HS-5 (cell line): ENCODE measurements at places on chromosomes 2 and 18.
A peak's percentile ranks its signal among the peaks of the same experiment; 100 is the strongest.

- no peak for DNase-seq
These were observed 453.9 kb upstream of the TRIB2 start for GRCh38 chr2:12262681-12263436.

GRCh38 chr2:174589334-174589733 is 8.3 kb downstream of the WIPF1 start:
- DNase-seq: no peak

DNA sequence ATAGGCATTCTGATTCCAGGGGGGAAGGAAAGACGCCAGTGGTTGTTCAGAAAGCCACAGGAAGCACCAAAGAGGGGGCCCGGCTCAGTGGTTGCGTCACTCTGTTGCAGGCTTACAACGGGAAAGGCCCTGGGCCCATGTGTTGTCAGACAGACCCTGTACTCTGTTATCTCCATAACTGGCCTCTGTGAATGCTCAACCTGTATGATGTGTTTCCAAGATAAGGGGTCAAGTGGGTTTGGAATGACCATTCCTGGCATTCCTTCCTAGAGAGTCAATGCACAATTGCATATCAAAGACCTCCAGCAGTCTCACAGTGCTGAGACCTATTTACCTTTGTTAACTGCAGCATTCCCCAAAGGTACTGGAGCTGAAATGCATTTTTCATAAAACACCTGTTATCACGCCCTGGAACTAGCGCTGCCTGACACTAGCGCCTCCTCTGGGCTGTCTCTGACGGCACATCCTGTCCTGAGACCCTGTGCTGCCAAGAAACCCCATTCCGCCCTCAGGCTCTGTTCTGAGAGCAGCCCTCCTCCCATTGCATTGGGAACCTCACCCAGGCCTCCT is 13.2 kb upstream of the LRRFIP1 start:
- no peak for DNase-seq

- no peak for DNase-seq
These were observed 63.9 kb upstream of the CREB1 start for GRCh38 chr2:207465894-207466293.

GRCh38 chr2:42196403-42197267 is 27.5 kb downstream of the EML4 start:
- DNase-seq: no peak

DNA sequence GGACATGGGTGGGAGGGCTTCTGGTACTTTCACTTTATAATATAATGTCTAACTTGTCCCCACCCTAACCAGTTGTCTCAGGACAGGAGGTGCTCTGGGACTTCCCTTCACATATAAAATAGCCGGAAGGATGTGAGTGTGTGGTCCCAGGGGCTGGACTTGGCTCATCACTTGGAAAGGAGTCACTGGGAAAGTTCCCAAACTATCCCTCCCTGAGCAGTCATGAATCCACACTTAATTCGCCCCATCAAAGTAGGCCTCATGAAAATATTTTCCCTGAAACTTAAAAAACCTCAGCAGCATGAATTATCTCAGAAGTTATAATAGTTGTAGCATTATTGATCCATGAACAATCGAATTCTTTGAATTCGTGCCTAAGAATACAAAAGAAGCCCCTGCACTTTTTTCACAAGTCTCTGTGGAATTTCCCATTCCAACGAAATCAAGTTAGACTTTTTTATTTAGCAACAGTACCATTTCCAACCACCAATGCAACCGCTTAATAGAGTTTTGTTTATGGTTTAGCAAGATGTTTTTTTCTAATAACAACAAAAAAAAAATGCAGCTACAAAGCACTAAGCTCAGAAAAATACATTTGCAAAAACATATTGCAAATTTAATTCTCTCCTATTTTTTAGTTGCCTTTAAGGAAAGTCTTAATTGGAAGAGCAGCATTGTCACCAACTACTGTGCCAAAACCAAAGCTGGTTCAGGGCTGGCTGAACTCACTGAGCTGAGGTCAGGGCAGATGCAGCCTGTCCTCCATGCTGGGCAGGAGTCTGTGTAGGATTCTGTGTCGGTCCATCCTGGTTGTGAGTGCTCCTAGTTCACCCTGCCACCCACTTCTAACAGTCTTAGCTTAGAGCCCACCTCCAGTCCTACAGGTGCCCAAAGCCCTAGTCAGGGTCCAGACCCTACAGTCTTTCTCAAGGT is 68.8 kb upstream of the SPTBN1 start:
- DNase-seq: no peak

DNA sequence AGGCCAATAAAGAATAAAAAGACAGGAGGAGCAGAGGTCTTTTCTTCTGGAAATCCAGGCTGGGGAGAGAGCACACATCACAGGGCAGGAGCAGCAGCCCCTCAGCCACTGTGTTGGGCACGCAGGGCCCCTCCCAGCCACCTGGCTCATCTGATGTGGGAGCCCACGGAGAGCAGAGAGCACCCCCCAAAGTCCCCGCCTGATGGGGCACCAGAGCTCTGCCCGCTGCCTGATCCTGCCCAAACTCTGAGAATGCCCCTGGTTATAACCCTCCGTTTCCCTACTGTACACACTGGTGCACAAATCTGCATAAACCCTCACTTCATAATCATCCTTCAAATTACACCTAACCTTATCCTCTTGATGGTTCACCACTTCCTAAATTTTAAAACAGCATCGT is 111.3 kb downstream of the HDAC4 start:
- DNase-seq: no peak

DNA sequence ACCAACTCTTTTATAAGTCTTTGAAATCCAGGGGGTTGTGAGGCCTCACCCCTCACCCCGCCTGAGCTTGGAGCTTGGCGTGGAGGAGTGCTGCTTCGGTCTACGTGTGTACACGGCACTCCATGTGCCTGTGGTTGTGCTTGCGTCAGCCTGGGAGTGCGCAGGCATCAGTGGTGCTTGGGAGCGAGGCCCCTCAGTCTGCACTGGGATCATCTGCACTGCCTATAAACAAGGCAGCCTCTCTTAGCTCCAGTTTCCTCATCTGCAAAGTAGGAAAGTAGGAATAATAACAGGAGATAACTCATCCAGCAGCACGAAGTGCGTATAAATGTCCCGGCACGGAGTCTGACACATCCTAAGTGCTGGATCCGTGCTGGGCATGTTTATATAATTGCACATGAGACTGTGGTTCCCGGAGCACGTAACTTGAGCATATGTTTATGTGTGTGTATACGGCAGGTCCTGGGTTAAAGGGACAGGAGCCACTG is 1.2 kb downstream of the GYPC start:
- peak; percentile 80 for DNase-seq

- DNase-seq: no peak
These were observed 137.3 kb downstream of the DTNA start for GRCh38 chr18:34847408-34847807.

DNA sequence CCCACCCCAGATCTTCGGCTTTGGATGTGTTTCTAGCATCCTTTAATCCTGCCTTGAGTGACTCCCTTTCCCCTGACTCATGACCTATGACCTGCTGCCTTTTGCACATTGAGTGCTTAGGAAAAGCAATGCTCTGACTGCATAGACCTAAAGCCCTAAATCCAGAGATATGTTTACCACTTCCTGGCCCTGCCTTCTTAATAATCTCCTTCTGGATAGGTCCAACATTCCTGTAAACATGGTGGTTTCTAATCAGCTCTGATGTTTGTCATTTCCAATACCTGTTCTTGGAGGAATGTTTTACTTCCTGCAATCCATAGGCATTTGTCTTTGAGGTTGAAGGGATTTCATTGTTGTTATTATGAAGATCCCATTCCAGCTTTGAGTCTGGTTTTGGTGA is 2.3 kb downstream of the SLC3A1 start:
- no peak for DNase-seq

GRCh38 chr2:99035920-99036319 is 99.9 kb upstream of the CRACDL start:
- DNase-seq: no peak

DNA sequence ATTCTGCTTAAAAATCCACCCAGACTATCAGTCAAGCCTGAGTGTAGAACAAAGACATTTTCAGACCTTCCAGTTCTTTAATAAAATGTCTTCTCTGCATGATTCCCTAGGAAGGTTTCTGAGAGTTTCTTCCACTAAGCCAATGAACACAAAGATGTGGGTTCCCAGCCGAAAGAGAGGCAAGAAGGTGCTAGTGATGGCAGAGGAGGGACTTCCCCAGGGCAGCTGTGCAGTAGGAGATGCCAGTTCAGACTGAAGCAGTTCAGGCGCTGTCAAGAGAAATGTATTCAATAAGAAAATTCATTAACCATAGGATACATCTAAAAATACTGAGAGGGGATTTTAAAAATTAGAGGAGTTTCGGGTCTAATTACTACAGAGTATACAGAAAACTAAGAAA is 83.3 kb downstream of the RND3 start:
- DNase-seq: no peak

DNA sequence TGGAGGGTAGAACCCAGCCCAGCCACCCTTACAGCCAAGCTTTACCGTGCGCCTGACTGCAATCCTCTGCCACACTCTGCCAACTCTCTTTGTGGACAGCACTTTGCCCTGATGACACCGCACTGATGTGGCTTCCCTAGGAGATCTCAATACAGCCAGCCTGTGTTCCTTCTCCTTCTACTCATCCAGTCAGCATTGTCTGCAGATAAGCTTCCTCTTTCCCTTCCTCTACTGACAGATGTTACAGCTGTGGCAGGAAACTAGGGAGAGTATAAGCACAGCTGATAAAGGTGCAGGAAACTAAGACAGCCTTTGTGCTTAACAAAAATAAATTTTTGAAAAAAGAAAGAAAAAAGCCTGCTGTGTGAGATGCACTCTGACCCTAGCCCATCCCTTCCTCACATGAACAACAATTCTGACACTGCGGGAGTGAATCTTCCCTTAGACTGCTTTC is 25.0 kb downstream of the CEP68 start:
- DNase-seq: no peak

GRCh38 chr2:95039363-95039762 is 13.9 kb downstream of the MAL start:
- no peak for DNase-seq

- peak; percentile 92 for DNase-seq
These were observed 9.0 kb upstream of the CWC22 start for GRCh38 chr2:180015951-180016709.
